ENCODE measurements at places on chromosomes 1 and 21.

DNA sequence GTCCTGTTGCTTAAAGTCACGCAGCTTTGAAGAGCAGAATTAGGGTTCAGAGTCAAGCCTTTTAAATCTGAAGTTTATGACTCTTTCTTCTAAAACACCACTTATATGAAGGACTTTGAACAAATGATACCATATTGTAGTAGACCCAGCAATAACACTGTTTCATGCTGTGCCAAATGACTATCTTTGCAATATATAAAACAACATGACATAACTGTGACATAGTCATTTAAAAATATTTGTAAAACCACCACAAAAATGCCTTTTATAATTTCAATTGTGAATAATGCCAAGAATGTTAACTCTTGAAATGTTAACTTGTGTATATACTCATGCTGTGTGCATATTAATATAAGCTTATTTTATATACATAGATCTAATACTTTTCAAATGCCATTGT, 452.1 kb upstream of the NEGR1 start:
- no peaks in the 10 kb centered on the region for H3K36me3 ChIP-seq
- DNase-seq: no peak
- no peak overlapping the region for H3K4me3 ChIP-seq
- no peak overlapping the region for H3K27ac ChIP-seq
- no peaks in the 10 kb centered on the region for H3K27me3 ChIP-seq
- H3K4me1 ChIP-seq: no peaks in the 10 kb centered on the region

- no peak for DNase-seq
- no peaks in the 10 kb centered on the region for H3K27me3 ChIP-seq
- H3K36me3 ChIP-seq: no peaks in the 10 kb centered on the region
- H3K4me3 ChIP-seq: no peak overlapping the region
Measured at GRCh38 chr1:197557302-197557701, 218.0 kb downstream of the DENND1B start.

DNA sequence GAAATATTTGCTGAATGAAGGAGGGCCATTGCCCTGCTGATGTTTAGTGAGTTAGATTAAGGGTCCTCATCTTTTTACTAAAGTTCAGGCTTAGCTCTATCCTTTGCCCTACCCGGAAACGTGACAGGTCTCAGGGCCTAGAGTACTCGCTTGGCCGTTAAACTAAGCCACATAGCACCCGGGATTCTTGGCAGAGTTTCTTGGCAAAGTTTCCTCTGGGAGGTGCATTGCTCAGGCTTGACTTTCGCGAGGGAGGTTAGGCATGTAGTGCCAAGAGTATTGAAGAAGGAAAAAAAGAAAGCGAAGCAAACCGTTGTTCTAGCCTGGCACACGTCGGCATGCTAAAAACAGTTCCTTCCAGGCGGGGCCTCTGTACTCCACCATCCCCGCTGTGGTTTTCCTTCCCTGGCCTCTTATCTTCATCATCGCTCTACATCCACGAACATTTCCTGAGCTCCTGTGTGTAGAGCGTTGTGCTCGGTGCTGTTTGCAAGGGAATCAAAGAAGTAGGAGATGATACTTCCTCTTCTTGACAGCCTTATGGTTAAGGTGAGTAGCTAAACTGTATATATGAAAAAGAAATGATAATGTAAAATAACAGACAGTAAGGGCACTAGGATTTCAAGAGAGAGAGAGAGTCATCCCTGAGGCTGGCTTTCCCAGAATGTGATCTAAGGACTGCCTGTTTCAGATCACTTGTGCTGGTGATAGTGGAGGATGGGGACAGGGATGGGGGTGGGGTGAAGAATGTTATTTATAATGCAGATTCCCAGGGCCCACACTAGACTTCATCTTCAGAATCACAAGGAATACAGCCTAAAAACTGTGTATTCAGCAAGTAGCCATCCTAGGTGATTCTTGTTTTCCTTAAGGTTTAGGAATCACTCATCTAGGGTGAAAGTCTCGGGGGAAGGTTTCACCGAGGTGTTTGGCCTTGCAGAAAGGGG, 18.8 kb downstream of the RNF220 start:
- H3K4me3 ChIP-seq: no peak overlapping the region
- no peak overlapping the region for H3K27ac ChIP-seq
- H3K27me3 ChIP-seq: peaks cover 86% of the 10 kb centered on the region
- H3K4me1 ChIP-seq: peaks cover 10% of the 10 kb centered on the region
- DNase-seq: no peak
- H3K36me3 ChIP-seq: no peaks in the 10 kb centered on the region

GRCh38 chr1:160354388-160354985, 11.3 kb downstream of the NCSTN start:
- H3K4me1 ChIP-seq: no peaks in the 10 kb centered on the region
- H3K4me3 ChIP-seq: no peak overlapping the region
- H3K27ac ChIP-seq: no peak overlapping the region
- peaks cover 64% of the 10 kb centered on the region for H3K36me3 ChIP-seq
- peak; percentile 44 for DNase-seq

DNA sequence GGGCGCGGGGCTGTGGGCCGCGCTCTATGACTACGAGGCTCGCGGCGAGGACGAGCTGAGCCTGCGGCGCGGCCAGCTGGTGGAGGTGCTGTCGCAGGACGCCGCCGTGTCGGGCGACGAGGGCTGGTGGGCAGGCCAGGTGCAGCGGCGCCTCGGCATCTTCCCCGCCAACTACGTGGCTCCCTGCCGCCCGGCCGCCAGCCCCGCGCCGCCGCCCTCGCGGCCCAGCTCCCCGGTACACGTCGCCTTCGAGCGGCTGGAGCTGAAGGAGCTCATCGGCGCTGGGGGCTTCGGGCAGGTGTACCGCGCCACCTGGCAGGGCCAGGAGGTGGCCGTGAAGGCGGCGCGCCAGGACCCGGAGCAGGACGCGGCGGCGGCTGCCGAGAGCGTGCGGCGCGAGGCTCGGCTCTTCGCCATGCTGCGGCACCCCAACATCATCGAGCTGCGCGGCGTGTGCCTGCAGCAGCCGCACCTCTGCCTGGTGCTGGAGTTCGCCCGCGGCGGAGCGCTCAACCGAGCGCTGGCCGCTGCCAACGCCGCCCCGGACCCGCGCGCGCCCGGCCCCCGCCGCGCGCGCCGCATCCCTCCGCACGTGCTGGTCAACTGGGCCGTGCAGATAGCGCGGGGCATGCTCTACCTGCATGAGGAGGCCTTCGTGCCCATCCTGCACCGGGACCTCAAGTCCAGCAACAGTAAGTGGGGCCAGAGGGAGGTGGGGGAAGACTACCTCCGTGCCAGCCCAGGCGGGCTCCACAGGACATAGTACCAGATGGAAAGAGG, 808 bp downstream of the MAP3K21 start:
- H3K4me1 ChIP-seq: peaks cover 20% of the 10 kb centered on the region
- no peak overlapping the region for H3K27ac ChIP-seq
- peak; percentile 45 for DNase-seq
- no peaks in the 10 kb centered on the region for H3K36me3 ChIP-seq
- H3K4me3 ChIP-seq: peak overlapping the region; percentile 68

GRCh38 chr1:32122151-32122550, 14.3 kb downstream of the KPNA6 start:
- no peaks in the 10 kb centered on the region for H3K27me3 ChIP-seq
- H3K36me3 ChIP-seq: peaks cover 12% of the 10 kb centered on the region
- no peak overlapping the region for H3K4me3 ChIP-seq
- peaks cover 32% of the 10 kb centered on the region for H3K4me1 ChIP-seq
- H3K27ac ChIP-seq: peak overlapping the region; percentile 28

DNA sequence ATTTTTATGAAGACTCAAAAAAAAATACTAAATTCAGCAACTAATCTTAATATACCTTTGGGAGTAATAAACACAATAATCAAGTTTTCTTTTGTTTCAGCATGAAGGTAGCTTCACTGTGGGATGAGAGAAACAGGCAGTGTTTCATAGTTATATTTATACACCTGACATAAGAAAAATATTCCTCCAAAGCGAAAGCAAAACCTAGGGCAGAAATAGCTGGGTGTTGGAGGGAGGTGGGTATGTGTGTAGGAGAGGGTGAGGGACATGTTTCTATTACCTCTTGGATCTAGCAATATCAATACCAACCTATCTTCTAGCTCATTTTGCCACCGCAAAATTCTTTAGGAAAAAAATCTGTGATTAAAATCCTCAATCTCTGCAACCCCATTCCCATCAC, 24.9 kb upstream of the MAN1A2 start:
- H3K36me3 ChIP-seq: no peaks in the 10 kb centered on the region
- DNase-seq: no peak
- no peaks in the 10 kb centered on the region for H3K27me3 ChIP-seq
- peaks cover 11% of the 10 kb centered on the region for H3K4me1 ChIP-seq

Measured in activated naive CD4-positive, alpha-beta T cell treated with anti-CD3 and anti-CD28 coated beads, Interleukin-2, amount 10 ng/mL, durations not matched to agents 7 days and 5 days (primary cell).